Fibroblast of skin of left quadriceps (primary cell): ENCODE measurements at places on chromosomes 13 and 19.

DNA sequence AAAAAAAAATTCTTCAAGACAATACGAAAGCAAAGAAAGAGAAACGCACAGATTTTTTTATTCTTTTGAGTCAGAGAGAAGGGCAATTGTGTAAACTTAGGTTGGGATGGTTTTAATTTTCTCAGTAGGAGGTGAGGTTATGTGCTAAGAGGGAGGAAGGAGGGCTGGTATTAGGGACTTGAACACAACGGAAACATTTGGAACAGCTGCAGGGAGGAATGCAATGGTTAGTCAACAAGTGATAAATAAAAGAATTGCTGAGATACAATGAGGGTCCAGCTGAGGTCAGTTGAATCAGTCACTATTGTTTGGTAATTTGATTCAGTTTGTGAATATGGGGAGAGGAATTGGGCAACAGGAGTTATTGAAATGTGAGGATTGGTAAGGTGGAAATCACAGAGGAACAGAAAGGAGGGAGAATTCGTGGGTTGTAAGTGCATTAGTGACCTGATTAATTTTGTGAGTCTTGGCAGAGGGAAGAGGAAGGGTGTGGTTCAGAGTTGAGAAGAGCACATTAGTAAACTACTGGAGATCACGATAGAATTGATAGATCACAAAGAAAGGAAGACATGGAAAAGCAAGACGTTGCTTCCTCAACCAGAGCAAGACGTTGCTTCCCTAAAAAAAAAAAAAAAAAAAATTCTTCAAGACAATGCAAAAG lies 499.5 kb upstream of the SPRY2 start:
- peak; percentile 96 for DNase-seq

GRCh38 chr13:89310943-89311672 lies 1639.9 kb downstream of the SLITRK5 start:
- no peak for DNase-seq

DNA sequence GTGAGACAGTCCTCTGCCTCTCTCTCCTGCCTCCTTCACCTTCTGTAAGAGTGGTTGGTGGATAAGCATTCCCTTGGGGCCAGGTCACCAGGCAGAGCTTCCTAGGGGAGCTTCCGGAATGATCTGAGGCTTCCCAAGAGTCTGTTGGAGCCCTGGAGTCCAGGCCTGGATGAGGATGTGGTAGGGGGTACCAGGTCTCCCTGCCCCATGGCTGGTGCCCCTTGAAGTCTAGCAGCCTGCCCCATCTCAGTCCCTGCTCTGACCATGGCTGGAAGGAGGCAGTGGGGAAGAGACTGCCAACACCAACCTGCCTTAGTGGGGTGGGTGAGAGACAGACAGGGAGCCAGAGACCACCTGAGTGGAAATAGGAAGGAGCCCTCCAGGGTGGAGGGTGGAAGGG lies 1316.9 kb downstream of the UQCRFS1 start:
- DNase-seq, result no peak

DNA sequence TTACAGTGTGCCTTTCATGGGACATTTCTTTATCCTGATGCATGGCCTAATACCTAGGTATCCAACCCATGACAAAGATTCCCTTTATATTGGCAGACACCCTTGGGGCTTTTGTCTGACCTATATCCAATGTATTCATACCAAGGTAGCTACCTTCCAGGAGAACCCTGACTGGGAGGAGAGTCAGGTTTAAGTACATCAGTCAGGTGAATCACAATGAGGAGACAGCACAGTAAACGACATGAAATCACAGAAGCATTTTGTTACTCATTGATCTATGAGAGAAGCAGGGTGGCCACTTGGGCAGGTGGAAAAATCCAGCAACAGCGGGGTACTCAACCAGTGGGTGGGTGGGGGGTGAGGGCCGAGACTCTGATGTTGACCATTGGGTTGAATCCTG lies 527.4 kb upstream of the ATXN8OS start:
- DNase-seq, result no peak

GRCh38 chr13:79986890-79987289 lies 354.0 kb downstream of the SPRY2 start:
- no peak for DNase-seq

DNA sequence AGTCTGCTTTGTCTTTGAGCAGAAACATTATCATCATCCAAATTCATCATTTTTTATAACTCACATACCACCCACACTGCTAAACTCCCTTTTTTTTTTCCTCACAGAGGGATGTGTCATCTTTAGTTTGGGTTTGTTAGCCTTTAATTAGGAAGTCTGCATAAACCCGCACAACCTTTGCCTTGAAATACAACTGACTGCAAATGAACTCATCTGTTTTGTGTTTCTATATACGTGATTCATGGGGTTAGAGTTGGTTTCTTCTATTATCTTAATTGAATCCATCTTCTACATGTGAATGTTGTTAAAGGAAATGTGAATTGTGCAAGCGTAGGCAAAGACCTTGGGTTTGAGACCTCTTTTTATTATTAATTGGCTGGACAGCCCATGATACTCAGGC lies 102.7 kb downstream of the SLAIN1 start:
- DNase-seq, result peak; percentile 83

DNA sequence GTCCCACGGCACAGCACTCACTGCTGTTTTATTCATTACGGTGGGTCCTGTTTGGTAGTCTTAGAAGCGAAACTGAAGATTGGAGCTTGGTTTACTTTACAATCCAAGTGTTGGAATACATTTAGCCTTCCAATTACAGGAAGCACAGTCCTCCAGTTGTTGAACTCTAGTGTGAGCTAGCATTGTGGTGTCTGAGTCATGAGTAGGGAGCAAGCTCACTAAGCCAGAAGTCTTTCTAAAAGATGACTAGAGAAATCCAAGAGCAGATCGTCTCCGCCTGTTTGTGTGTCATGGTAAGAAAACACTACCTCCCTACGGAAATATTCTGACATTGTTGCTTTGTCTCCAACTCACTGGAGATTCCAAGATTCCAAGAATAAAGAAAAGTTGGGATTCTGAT lies 10.1 kb upstream of the SHISA2 start:
- peak; percentile 24 for DNase-seq

DNA sequence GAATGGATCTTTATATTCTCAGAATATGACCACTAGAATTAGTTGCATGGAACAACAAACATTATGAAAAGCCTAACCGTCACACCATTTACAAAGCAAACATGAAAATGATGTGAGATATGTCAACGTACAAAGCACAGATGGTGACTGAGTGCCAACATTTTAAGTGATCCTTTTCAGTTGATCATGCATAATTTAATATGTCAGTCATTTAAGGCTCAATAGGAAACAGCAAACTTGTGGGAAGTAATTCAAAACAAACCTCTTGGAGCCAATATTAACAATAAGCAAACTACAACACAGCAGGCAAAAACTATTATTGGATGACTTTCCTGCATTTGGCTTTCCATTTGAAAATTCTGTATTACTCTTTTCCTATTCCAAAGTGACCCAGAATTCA lies 277.6 kb downstream of the SLITRK6 start:
- DNase-seq, result no peak

GRCh38 chr13:97125810-97126738 lies 96.1 kb upstream of the MBNL2 start:
- peak; percentile 62 for DNase-seq

- DNase-seq, result no peak
These were observed 515.5 kb downstream of the MYO16 start for GRCh38 chr13:109144693-109145437.

DNA sequence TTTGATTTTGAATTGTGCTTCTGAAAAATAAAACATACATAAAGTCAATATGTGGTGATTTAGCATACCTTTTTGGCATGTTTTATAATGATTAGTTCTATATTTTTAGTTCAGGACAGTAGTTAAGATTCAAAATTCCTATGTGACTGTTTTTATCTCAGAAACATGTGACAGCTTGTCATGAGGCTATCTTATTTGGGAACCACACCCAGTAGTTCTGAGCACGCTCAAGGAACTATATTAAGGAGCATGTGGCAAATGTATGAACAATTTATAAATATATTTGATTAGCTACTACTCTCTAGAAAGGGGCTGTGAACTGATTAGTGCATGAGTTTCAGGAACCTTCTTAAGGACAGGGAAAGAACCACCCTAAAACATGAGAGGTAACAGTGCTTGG lies 38.8 kb downstream of the FGF9 start:
- DNase-seq, result no peak

DNA sequence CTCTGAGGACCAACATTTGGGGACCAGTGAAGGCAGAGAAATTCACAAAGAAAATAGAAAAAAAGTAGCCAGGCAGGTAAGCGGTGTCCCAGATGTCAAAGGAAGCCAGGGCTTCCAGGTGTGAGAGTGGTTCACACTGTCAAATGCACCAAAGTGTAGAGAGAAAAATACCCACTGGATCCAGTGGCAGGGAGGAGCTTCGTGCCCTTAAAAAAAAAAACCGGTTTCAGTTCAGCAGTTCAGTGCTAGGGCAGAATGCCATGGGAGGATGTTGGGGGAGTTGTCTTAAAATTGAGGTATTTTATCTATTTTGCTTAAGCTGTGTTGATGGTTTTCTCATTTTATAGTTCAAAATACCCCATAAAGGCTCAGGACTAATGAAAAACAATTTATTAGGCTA lies 47.8 kb upstream of the C1QTNF9 start:
- no peak for DNase-seq

GRCh38 chr13:21344662-21345176 lies 114.4 kb downstream of the ZDHHC20 start:
- no peak for DNase-seq

- DNase-seq, result no peak
These were observed 51.8 kb downstream of the CRTC1 start for GRCh38 chr19:18735324-18735723.

GRCh38 chr13:66635526-66635925 lies 594.6 kb downstream of the PCDH9 start:
- DNase-seq, result peak; percentile 72

DNA sequence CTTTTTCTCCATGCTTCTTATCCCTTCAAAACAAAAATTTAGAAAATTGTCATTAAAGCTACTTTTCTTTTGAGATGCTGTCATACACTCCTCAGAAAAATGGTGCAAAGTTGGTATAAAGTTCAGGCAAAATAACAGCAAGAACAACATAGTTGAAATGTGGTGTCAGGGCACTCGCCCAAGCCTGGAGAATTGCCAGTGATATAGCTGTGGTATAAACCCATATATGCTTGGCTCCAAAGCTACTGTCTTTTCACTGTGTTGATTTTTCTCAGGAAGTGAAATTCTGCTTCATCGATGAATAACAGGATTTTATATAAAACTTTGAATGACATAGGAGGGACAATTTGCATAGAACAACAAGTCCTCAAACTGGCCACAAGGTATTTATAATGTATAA lies 2532.9 kb downstream of the PCDH9 start:
- no peak for DNase-seq

DNA sequence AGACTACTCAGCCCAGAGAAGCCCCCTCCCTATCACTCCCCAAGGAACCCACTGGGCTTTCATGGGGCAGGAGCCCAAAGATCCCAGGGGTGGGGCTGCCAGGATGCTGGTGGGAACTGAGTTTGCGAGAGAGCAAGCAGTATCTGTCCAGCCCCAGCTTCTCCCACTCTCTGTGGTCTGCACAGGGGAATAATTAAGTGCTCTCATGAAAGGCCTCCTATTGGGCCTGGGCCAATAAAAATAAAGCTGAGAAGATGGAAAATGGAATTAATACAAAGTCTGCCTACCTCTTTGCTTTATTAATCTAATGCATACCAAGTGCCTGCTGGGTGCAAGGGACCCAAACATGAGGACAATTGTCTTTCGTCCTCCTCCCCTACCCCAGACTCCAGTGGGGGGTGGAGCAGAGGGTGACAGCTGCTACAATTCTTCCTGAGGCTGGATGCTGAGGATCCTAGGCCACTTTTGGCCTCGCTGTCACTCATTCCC lies 5.4 kb downstream of the DDX39A start:
- DNase-seq, result peak; percentile 30

GRCh38 chr13:102947745-102948405 lies 102.0 kb downstream of the ERCC5 start:
- DNase-seq, result no peak

DNA sequence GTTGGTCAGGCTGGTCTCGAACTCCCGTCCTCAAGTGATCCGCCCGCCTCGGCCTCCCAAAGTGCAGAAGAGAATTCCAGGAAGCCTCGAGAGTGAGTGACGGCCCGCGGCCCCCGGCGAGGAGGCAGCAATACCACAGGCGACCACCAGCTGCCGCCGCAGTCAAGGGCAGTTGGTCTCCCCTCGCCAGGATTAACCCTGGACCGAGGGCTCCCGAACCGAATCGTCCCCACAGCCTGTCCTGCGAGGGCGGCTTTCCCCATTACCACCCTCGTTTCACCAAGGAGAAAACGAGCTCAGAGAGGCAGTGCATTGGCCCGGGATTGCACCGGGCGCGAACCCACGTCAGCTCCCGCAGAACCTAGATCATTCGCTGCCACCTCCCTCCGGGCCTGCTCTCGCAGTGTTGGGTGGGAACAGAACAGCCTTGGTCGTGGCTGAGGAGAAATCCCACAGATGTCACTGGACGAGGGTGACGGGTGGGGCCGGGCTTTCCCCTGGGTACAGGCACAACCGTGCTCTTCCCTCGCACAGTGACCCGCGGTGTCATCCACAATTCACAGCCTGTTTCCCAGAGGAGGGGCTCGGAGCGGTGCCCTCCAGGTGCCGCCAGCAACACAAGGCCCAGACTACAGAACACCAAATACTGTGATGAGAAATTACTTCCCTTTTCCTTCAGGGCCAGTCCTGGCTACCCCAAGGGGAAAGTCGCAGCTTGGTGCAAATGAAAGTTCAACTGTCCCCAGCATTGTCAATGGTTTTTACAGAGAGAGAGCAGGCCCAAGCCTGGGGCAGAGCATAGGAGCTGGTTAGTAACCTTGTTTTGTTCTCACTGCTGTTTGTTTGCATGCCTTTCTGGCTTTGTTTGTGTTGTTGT lies 24.8 kb downstream of the C2CD4C start:
- DNase-seq, result no peak

DNA sequence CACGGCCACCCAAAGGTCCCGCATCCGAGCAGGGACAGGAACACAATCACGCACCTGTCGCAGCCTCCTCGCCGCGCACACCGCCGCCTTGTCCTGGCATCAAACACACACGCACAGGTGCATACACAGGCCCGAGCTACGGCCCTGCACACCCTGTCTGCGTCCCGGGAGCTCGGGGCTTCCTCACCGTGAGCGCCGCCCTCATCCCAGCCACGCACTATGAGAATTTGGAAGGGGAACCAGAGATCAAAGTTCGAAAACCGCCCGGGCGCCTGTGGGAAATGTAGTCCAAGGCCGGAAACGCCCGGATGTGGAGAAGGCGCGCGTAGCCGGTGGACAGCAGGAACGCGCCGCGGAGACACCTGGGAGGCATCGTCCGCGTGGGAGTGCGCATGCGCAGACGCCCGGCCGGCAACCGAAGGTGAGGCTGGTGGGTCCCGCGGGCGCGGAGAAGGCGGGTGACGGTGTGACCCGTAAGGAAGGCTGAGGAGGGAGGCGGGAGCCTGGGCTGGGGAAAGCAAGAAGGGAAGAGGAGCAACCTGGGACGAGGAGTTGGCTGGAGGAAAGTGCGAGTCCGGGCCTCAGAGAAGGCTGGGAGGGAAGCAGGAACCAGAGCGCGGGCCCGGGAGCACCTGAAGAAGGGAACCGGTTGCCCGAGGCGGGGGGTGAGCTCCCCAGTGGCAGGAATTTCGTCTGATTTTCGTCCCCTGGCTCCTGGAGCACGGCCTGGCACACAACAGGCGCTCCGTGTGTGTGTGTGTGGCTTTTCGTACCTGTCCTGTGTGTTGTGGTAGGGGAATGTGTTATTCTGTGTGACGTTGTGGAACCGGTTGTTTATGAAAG lies at the start of gene ZNF567:
Gene ZNF567 (plus strand): TSS at position 399 of the 843 bp plus-strand sequence. CDS start 7,256 bp downstream, outside the sequence.
- peak; percentile 87 for DNase-seq

GRCh38 chr13:97110936-97111335 lies 111.2 kb upstream of the MBNL2 start:
- no peak for DNase-seq

- no peak for DNase-seq
These were observed 364.5 kb downstream of the GPC5 start for GRCh38 chr13:91762957-91763356.
